LNCaP clone FGC (cell line): ENCODE measurements at places on chromosomes 13 and 19.

DNA sequence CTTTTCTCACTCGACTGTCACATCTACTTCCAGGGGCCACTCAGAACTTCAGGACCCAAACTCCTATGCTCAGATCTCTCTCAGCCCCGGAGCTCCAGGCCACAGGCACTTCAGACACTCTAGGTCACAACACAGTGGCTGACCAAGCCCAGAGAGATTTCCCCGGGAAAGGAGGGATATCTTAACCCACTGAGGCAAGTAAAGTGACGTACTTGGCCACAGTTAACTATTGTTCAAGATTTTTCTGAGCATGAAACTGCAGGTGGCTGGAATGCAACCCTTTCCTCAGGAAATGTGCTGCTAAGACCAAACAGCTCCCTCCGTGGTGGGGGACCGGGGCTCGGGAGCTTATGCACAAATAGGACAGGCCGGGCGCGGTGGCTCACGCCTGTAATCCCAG, 23.9 kb downstream of the OPA3 start:
- DNase-seq: no peak

DNA sequence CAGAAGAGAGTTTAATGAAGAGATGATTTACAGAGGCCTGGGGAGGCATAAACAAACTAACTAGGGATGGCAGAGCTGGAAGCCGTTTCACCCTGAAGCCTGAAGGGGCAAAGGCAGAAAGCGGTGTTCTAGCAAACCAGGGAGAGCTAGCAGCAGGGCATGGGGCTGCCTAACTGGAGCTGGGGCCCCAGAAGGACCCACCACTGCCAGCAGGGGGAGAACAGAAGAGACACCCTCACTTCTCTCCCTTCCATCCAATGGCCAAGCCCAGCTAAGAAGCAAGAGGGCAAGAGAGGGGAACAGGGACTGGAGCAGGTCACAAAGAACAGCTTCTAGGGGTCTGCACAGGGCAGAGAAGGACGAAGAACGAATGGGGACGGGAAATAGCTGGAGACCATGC, 195.5 kb downstream of the KATNAL1 start:
- no peak for DNase-seq

- no peak for DNase-seq
Measured at GRCh38 chr19:31723101-31723500, 373.9 kb upstream of the TSHZ3 start.

DNA sequence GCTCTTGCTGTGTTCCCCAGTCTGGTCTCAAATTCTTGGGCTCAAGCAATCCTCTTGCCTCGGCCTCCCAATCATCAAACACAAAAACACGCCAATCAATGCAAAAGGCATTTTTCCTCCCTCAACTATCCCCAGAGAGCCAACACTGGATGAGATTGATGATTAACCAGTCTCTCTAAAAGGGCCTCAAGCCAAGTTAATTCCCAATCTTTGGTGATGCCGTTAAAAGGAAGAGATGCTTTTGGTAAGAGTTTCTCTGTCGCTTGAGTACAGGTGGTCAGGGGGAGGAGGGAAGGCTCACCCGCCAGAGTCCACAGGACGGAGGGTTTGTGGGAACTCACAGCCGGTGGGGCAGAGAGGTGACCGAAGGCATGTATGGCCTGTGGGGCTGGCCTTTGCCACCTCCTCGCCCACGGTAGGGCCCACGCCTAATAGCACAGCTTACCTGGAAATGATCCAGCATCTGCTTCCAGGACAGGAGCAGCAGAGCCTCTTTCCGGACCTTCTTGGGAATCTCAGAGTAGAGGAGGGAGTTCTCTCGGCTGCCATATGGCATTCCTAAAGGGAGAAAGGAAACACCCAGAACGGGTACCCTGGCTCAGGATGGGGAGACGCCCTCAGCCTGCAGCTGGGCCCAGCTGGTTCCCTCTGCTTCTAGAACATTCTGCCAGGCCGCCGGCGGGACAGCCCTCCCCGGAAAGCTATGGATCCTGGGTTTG, 18.1 kb downstream of the DPP9 start:
- no peak for DNase-seq

GRCh38 chr19:10116085-10116865, 3.4 kb downstream of the EIF3G start:
- no peak for DNase-seq

DNA sequence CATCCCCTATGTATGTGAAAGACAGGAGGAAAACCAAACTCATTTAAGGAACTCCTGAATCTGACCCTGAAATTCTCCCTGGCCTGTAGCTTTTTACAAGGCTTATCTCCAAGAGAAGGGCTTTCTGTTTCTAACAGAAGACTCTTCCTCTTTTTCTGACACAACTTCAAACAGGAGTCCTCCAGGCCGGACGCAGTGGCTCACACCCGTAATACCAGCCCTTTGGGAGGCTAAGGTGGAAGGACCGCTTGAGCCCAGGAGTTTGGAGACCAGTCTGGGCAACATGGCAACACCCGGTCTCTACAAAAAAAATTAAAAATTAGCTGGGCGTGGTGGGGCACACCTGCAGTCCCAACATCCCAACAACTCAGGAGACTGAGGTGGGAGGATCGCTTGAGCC, 41.9 kb downstream of the CARS2 start:
- DNase-seq: no peak

GRCh38 chr13:77893066-77893465, 25.6 kb downstream of the EDNRB start:
- no peak for DNase-seq

DNA sequence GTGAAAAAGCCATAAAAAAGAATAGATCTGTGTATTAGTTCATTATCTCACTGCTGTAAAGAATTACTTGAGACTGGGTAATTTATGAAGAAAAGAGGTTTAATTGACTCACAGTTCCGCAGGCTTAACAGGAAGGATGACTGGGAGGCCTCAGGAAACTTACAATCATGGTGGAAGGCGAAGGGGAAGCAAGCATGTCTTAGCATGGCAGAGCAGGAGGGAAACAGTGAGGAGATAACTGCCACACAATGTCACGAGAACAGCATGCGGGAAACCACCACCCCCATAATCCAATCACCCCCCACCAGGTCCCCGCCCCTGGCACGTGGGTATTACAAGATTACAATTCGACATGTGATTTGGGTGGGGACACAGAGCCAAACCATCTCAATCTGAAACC, 39.1 kb upstream of the EEF1AKMT1 start:
- DNase-seq: no peak

DNA sequence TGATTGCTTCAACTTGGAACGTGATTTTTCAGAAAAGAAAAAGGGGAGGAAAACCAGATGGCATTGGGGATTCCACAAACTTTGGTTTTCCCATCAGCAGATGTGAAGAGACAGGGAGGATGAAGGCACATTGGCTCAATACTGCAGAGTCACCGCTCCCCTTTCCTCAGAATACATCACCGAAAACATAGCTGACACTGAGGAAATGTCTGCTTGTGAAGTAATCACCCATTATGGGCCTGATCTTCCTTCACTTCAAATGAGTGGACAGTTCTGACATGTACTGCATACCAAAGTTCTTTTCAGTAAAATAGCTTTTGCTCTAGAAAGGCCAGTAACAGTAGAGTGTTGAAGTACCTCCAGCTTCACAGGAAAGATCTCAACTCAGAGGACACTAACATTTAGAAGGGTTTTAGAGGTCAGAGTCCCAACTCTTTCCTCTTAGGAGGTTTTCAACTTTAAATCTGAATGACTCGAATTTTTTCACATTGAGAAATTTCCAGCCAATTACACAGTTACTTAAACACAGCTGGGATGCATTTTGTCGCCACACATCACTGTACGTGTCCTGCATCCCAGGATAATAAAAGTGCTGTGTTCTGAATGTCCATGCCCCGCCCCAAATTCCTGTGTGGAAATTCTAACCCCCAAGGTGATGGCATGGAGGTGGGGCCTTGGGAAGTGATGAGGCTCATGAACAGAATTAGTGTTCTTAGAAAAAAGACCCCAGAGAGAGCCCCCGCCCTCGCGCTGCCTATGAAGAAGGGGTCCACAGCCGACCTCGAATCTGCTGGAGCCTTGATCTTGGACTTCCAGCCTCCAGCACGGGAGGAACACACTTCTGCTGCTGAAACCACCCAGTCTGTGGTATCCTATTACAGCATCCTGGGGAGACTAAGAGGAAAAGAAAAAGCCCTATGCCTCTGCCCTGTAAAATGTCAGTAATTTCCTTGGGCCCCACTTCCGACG, 77.7 kb downstream of the COL4A1 start:
- no peak for DNase-seq

GRCh38 chr19:30049846-30050667, 108.0 kb downstream of the URI1 start:
- DNase-seq: no peak

DNA sequence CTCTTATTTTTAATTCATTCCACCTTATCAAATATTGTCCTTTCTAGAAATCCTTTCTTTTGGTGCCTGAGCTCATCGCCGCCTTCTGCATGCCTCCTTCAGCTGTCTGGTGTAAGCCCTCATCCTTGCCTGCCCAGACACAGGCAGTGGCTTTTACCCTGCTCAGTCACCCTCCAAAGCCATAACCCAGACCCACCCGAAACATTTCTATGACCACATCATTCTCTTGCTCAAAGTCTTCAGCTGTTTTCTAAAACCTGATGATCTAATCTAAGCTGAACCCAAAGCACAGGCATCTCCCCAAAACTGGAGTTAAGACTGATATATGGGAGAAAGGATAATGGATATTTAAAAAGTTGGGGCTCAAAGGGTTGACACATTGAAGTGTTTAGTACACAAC, 753.7 kb upstream of the SGCG start:
- DNase-seq: no peak

DNA sequence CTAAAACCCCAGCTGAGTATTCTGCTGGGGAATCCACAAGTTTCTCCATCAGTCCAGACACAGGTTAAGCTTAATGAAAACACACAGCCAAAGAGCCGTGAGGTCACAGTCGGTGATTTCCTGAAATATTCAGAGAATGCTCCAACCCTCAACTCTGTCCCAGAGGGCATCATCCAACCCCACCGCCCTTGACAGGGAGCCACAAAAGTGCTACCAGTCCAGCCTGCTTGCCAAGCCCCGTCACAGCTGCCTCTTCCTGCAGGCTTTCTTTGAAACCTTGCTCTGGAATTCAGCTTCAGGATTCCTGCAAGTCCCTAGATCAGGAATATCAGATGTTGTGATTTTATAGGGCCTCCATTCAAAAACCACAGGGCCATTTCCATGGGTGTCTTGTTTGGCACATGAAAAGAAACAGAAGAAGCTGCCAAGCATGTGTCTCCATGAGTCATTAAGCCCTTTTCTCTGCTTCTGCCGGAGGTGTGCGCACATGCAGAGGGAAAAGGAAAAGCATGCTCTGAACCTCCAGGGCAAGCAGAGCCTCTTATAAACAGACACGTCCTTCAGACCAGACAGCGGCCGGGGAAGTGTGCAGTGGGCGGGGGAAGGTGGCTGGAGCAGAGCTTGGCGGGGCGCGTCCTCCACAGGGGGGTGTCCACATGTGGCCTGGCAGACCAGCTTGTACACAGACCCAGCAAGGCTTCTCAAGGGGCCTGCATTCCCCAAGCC, 164.7 kb downstream of the KATNAL1 start:
- no peak for DNase-seq

DNA sequence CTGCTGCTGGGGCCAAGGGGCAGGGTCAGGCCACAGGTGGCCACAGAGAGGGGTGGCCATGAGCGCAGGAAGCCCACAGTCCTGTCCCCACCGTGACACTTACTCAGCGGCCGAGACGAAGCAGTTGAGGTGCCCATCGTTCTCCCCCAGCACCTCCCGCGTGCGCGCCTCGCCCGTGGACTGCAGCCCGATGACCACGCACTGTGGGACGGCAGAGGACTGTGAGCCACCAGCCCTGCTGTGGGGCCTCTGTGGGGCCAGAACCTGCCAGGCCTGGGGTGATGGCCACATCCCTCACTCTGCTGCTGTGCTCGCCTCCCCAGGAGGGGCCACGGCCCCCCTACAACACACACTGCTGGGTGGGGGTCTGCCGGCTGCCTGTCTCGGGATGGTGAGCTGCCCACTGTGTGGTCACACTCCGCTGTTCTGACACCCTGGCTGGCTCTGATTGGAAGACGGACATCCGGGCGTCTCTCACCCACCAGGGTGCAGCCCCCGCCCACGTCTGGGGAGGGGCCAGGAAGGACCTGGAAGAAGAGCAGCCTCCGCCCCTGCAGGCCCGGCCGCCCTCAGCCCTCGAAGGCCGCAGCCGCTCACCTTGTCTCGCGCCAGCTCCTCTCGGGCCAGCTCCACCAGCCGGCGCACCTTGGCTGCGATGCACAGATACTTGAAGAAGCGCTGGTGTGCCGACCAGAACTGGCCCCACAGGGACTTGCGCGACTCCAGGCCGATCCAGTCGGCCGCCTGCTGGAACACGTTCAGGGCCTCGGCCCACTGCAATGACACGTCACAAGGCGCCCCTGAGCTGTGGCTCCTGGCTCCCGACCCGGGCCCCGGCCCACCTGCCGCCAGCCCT, 13.2 kb downstream of the GPX4 start:
- DNase-seq: no peak

- DNase-seq: no peak
Measured at GRCh38 chr19:51292971-51293370, 18.5 kb upstream of the IGLON5 start.

DNA sequence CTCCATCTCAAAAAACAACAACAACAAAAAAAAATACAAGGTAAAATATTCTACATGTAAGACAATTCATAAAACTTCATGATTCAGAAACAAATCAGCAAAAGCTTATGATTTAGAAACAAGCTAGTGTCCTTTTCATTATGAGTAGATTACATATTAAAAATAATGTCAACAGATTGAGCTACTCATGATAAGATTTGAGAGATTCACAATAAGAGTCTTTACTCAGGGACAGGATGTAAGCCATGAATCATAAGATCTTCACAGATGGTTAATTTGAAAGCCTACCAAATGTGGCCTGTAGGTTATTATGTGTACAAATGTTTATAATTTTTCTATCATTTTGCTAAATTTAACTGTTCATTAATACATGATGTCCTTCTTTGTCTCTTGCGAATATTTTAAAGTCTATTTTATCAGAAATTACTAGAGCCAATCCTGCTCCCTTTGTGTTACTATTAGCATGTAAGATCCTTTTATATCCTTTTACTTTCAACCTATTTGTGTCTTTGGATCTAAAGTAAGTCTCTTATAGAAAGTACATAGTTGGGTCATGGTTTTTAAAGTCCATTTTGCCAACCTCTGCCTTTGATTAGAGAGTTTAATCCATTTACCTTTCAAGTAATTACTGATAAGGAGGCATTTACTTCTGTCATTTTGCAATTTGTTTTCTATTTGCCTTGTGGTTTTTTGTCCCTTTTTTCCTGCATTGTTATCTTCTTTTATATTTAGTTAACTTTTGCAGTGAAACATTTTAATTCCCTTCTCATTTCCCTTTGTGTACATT, 68.3 kb upstream of the RXFP2 start:
- DNase-seq: no peak

- no peak for DNase-seq
Measured at GRCh38 chr19:37593996-37594303, 642 bp downstream of the ZNF571 start.

- no peak for DNase-seq
Measured at GRCh38 chr13:57425531-57425930, 206.0 kb upstream of the PCDH17 start.

GRCh38 chr13:48346583-48346982, 43.0 kb downstream of the RB1 start:
- no peak for DNase-seq

DNA sequence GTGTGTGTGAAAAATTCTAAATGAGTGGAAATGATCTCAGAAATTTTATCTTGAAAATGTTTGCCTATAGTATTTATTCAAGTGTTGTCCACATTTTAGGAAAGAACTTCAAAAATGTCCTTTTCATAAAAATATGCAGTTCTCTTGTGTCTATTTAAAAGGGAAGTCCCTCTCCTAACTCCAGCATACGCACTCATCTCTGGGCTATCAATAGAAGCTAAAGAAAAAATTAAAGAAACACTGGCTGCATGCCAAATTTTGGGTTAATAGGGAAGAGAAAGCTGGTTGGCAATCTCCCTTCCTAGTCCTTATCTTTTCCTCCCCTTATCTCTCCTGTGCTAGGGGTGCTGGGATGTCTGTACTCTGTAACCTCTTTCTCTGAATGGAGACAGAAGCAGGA, 313.3 kb downstream of the ENOX1 start:
- DNase-seq: no peak
